ENCODE measurements at places on chromosomes 3 and 15. TPM values are rescaled to one million over a fixed set of nuclear protein-coding genes. Genes with fewer than 3 reads are reported as not detected.

WDR93 gene
- 1.2 TPM for total RNA-seq

DNA sequence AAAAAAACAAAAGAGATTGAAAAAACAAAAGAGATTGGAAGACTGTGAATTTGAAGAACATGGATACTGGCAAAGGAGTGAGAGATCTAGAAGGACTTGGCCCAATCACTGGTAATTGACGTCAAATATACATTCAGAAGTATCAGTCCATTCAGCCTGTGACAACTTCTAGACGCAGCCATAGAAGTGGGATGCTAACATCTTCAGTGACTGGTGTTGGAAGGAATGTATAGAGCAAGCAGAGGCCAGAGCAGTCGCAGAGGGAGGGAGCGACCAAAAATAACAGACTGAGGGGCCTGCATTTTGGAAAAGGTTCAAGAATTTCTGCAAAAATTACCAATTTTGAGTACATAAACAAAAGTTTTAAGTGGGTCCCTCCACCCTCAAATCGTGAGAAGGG lies 473.3 kb downstream of the CADM2 start:
- no peak overlapping the region for H3K27ac ChIP-seq
- DNase-seq, result no peak
- H3K4me1 ChIP-seq, result no peaks in the 10 kb centered on the region
- H3K27me3 ChIP-seq, result no peaks in the 10 kb centered on the region
- no peaks in the 10 kb centered on the region for H3K36me3 ChIP-seq

GRCh38 chr3:179156775-179157174 lies 8.6 kb downstream of the PIK3CA start:
- peaks cover 47% of the 10 kb centered on the region for H3K4me1 ChIP-seq
- no peak for DNase-seq
- no peaks in the 10 kb centered on the region for H3K27me3 ChIP-seq
- no peak overlapping the region for H3K4me3 ChIP-seq
- H3K36me3 ChIP-seq, result no peaks in the 10 kb centered on the region
- no peak overlapping the region for H3K27ac ChIP-seq

DNA sequence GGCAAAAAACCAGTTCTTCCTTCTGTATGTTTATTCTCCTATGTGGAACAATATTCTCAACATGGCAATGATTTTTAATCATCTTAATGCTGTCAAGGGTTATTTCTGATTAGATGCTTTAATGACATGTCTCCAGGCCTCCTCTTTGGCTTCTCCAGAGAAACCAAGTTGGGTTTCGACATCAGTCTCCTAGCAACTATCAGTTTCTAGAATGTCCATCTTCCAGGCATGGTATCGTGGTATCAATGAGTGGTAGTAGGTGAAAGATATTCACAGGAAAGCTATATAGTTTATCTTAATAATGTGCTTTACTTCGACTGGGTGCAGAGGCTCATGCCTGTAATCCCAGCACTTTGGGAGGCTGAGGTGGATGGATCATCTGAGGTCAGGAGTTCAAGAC lies 128.5 kb downstream of the C3orf70 start:
- no peak for DNase-seq
- H3K4me3 ChIP-seq, result no peak overlapping the region
- no peaks in the 10 kb centered on the region for H3K36me3 ChIP-seq
- no peak overlapping the region for H3K27ac ChIP-seq
- no peaks in the 10 kb centered on the region for H3K4me1 ChIP-seq
- no peaks in the 10 kb centered on the region for H3K27me3 ChIP-seq

- no peak overlapping the region for H3K4me3 ChIP-seq
- H3K27me3 ChIP-seq, result no peaks in the 10 kb centered on the region
- no peaks in the 10 kb centered on the region for H3K4me1 ChIP-seq
Measured at GRCh38 chr3:46713050-46713897, 4.4 kb downstream of the PRSS50 start.
